Foreskin keratinocyte (primary cell): ENCODE measurements at places on chromosomes 6 and 20. TPM values are rescaled to one million over a fixed set of nuclear protein-coding genes. Genes with fewer than 3 reads are reported as not detected.

Gene TMEM244
- 0.17 TPM in 1 of 2 replicates, not detected in the other for polyA plus RNA-seq

GRCh38 chr6:157233686-157234085, 89.6 kb downstream of the TMEM242 start:
- DNase-seq, result no peak

GRCh38 chr6:53020005-53020744, 25.1 kb upstream of the GSTA4 start:
- no peak for DNase-seq

DNA sequence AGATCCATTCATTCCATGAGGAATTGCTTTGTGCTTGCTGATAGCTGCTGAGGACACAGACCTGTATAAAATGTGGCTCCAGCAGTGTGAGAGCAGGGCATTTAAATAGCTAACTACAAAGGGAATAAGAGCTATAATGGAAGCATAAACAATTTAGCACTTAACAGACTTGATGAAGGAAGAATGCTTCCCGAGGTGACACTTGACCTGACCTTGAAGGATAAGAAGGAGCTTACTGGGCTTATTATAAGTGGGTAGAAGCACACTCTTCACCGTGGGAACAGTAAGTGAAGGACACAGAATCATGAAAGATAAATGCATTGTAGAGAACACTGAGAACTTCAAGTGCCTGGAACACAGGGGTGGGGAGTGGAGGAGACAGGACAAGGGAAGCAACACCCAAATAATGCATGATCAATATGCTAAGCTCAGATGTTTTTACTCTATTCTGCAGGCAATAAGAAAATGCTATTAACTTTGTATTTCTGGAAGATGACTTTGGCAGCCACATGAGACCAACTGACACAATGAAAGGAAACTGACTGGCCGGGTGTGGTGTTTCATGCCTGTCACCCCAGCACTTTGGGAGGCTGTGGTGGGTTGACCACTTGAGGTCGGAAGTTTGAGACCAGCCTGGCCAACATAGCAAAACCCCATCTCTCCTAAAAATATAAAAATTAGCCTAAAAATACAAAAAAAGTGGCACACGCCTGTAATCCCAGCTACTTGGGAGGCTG, 84.2 kb downstream of the EPB41L2 start:
- DNase-seq, result no peak

DNA sequence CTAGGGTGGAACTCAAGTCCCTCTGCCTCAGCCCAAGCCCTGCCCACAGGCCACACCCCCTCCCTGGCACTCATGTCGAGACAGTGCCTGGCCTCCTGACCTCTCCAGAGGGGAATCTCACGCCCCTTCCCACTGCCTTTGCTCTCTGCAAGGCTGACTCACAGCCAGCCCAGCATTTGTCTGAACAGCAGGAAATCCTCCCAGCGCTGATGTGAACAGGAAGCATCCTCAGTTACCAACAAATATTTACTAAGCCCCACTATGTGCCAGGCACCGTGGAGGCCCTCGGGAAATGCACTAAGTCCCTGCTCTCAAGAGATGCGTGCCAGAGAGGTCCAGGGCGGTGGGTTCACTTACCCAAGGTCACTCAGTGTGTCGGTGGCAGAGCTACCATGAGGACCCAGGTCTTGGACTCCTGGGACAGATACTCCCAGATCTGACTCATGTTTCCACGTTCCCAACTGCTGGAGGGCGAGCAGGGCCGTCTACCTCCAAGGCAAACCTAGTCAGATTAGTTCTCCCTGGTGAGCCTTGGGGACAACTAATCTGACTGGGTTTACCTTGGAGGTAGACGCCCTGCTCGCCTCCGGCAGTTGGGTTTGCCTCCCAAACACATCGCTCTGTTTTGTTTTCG, 7.8 kb downstream of the ADA start:
- DNase-seq, result peak; percentile 73

GRCh38 chr20:14375416-14375985, 38.1 kb upstream of the FLRT3 start:
- DNase-seq, result no peak

Gene CYP39A1
- polyA plus RNA-seq, result 0.85 and 1.2 TPM in 2 replicates

GRCh38 chr6:87182321-87182720, 27.0 kb downstream of the ZNF292 start:
- no peak for DNase-seq

Gene CGAS
- polyA plus RNA-seq, result 2.1 and 2.9 TPM in 2 replicates

DNA sequence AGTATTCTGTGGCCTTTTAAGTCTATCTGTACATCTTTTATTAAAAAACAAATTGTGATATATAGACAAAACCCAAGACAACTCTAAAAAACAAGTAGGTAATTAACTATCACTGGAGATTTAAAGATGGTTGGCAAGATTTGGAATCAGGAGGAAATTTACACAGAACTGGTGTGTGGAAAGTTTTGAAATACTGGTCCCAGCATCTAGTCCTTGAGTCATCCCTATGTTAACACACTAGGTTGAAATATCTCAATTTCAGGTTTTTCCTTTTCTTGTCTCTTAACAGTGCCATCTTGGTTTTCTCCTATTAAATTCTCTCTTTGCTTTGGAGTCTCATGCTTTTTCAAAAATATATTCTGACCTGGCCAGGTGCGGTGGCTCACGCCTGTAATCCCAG, 27.5 kb downstream of the SASH1 start:
- DNase-seq, result no peak

DNA sequence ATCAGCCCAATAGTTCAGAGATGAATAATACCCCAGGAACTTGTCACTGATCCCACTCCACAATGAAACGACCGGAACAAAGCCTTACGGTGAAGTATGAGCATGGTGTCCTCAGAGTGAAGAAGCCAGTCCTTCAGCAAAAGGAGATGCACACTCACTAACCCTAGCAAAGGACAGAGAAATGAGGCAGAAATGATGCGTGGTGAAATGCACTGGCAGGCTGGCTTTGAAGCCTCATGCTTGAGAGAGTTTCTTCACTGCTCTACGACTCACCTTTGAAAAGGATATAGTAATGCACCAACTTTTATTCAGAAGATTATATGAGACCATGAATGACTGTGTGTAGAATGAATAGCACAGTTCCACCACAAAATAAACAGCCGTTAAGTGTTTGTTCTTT, 74.8 kb downstream of the PHACTR1 start:
- DNase-seq, result peak; percentile 2

Gene MACROD2
- 0.28 and 0.30 TPM in 2 replicates for polyA plus RNA-seq

DNA sequence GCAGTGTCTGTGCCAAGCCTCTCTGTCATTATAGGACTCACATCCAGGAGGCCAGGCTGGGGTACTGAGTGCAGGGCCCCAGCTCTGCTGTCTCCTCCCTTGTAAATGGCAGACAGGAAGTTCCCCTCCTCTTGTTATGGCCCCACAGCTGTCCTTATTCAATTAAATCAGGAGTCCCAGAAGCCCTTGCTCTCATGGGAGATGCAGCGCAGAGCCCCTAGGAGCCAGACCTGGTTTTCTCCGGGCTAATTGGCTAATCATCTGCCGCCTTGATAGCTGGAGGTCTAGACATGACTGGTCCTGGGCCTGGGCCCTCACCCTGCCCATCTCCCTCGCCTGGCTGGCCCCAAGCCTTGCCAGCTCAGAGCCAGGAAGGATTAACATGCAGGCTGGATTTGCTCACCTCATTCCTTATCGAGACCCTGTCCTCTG, 172.0 kb downstream of the VEGFA start:
- DNase-seq, result no peak

- no peak for DNase-seq
These were observed 35.6 kb upstream of the TBC1D20 start for GRCh38 chr20:497979-498378.

GRCh38 chr6:15677822-15678221, 15.0 kb upstream of the DTNBP1 start:
- DNase-seq, result no peak

- DNase-seq, result no peak
These were observed 134.3 kb downstream of the MAN1A1 start for GRCh38 chr6:119215309-119215708.

- DNase-seq, result no peak
These were observed 15.3 kb downstream of the ZBTB9 start for GRCh38 chr6:33469661-33470060.

Gene PMEPA1
- 38.6 and 108 TPM in 2 replicates for polyA plus RNA-seq

Gene KCNQ2
- polyA plus RNA-seq, result not detected in 2 replicates

Gene CLPSL1
- not detected in 2 replicates for polyA plus RNA-seq

Gene RALGAPA2
- polyA plus RNA-seq, result 0.87 and 1.0 TPM in 2 replicates

Gene WFDC5
- 0.57 and 0.86 TPM in 2 replicates for polyA plus RNA-seq

DNA sequence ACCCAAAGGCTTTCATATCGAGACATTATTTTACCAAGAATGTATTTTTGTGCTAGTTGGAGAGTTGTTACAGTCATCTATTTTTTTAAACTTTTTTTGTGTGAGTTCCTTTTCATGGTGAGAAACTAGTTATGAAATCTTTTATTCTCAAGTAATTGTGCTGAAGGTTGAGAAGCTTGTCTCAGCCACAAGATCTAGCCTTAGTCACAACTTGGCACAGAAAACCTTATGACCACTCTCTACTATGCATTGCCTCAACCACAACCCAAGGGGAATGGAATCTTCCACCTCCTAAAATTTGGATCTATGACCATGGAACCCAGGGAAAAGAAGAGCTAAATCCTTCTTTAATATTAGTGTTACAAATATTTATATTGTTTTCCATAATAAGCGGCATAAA, 58.5 kb downstream of the HS3ST5 start:
- DNase-seq, result no peak

DNA sequence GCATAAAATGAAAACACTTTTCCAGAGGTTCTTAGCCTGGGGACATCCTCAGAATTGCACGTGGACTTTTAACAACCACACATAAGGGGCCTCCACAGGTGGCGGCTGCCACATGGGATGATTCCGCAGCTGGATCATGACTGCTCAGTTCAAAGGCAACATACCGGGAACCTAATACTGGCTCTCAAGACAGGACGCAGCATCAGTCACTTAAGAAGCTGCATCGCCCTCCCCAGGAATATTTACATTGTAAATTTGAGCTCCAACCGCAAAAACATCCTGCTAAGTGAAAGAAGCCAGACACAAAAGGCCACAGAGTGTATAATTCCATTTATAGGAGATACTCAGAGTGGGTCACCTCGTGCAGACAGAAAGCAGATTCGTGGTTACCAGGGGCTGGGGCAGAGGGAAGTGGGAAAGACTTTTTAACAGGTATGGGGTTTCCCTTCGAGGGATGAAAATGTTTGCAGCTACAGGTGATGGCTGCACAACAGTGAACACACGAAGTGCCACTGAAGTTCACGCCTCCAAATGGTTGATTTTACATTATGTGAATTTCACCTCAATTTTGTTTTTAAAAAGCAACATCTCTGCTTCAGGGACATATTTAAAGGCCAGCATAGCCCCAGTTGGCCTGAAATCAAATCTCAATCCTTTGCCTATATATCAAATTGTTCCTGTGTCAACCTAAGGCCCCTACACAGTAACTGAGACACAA, 141.5 kb downstream of the BMP7 start:
- no peak for DNase-seq

DNA sequence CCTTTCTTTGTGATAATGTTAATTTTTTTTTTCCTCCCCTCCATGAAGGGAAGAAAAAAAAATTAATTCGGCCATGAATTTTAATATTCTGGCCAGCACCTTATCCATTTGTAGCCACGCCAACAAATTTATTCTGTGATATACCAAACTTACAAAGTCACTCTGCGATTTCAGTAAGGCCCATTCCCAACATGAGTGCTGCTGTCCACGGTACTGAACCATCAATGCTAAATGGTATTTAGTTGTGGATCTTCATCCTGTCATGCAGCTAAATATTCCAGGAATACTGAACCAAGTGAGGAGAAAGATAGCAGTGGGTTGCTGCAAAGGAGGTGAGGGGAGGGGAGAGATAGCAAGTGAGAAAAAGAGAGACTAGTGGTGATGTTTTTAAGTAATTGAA, 19.5 kb upstream of the RSPH4A start:
- DNase-seq, result no peak

Gene CLVS2
- polyA plus RNA-seq, result not detected in 2 replicates

Gene BNIP5
- polyA plus RNA-seq, result not detected in 2 replicates

- DNase-seq, result no peak
These were observed 4.0 kb downstream of the VARS1 start for GRCh38 chr6:31791324-31792089.

DNA sequence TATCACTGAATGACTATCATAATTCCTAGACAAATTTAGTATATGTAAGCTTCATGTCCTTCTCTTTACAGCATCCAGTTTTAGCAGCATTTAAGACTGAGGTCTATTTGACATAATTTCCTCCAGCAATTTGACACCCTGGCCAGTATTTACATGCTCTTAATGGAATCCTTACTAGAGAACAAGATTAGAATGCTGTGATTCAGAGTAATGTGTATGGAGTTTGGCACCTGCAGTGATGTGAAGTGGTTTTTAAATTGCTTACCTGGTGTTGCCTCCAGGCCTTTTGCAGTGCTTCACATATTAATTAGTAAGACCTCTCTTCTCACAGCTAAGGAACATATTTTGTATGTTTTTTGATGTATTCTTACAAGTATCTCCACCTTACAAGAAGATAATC, 9.8 kb downstream of the NKX2-4 start:
- DNase-seq, result peak; percentile 25

Gene AFDN
- 7.6 and 10.1 TPM in 2 replicates for polyA plus RNA-seq

DNA sequence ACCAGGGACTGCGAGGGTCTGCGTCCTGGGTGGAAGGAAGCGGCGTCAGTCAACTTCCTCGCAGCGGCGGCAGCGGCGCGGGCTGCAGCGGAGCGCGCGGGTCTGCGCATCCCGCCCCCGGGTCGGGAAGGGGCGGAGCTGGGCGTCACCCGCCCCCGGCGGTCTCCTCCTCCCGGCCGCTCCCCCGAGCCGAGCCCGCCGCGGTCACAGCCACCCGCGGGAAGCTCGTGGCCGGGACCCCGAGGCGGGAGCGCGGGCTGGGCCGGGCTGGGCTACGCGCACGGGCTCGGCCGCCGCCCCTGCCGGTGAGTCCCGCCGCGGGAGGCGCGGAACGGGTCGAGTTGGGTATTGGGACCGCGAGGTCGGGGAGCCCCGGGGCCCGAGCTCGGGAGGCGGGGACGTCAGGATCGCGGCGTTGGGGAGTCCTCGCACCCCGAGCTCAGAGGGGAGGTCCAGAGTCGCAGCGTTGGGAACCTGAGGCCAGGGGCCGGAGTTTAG, at the start of gene PAQR8:
PAQR8 (plus strand) TSS at position 207 of the 498 bp plus-strand sequence. CDS start 41,063 bp downstream, outside the sequence.
- no peak for DNase-seq

GRCh38 chr20:33209789-33210188, 7.4 kb upstream of the BPIFA3 start:
- DNase-seq, result peak; percentile 30

Gene UNC5CL
- 0.21 and 0.29 TPM in 2 replicates for polyA plus RNA-seq

Gene GNL1
- 57.2 and 62.7 TPM in 2 replicates for polyA plus RNA-seq

DNA sequence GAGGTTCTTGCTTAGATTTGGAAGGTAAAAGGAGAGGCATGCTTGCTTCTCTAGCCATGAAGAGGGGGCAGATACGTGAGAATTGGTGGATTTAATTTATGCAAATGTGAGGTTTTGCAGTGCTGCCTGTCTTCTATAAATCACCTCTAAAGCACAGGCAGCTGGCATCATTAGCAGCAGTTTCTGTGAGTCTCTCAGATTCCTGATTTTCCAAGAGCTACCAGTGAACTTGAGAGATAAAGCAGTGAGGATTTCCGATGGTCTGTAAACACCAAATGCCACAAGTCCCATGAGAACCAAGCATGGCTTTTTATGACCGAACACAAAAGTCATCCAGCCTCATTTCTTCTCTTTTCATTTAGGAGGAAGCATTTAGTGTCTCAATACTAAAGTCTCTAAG, 3.2 kb upstream of the SIRPB2 start:
- DNase-seq, result no peak
